ENCODE measurements at places on chromosomes 6 and 20.

DNA sequence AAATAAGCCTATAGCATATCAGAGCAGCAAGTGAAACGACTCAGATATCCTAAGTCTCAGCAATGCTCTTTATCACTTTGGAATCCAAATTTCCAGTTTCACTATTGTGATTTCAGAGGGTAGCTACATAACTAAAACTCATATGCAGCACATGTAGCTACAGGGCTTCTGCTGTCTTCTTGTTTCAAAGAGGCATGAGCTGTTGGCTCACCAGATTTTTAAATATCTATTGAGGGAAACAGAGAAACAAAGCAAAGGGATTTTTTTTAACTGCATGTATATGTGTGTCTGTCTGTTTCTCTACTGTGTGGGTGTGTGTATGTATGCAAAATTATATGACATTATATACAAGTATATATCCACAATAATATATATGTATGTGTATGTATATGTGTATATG is 258.4 kb downstream of the HDGFL1 start:
- DNase-seq, result no peak

DNA sequence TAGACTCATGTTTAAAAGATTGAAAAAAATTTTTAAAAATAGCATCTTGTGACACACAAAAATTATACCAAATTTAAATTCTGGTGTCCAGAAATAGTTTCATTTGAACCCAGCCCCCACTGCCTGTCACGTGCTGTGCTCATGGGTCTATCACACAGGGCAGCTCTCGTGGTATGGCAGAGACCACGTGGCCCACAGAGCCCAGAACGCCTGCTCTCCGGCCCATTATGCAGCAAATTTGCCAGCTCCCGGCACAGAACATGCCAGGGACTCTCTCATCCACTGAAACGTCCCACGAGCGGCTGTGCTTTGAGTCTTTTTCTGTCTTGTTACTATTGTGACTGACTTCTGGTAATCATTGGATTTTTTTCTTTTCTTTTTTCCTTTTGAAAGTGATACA is 224.3 kb downstream of the TTLL2 start:
- DNase-seq, result no peak

DNA sequence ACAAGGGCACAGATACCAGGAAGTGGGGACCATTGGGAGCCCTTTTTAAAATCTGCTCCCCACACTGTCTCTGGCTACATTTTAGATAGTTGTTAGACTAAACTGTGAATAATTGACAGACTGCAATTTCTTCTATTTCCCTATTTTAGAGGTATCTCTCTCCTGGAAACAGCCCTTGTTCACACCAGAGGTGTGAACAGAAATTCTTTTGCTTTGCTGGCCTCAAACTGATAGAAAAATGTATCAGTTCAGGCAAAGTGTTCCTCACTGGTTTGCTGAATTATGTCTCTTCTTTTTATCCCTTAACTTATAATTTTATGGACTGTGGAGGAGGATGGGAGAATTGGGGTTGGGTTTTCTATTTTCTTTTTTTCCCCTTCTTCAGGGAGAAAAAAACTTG is 513.2 kb upstream of the SULF2 start:
- DNase-seq, result no peak

DNA sequence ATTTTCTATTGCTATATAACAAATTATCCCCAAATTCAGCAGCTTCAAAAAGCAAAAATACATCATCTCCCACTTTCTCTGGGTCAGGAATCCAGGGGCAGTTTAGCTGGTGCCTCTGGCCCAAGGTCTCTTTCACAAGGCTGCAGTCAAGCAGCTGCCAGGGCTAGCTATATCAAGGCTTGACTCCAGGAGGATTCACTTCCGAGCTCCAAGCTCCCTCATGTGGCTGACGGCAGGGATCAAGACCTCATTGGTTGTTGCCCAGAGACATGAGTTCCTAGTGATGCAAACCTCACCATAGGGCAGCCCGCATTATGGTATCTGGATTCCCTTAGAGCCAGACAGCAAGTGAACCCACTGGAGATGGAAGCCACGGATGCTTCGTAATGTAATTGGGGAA is 1.3 kb upstream of the VNN1 start:
- peak; percentile 20 for DNase-seq

- no peak for DNase-seq
Measured at GRCh38 chr6:6626187-6626586, 37.7 kb downstream of the LY86 start.

- no peak for DNase-seq
Measured at GRCh38 chr20:23085436-23086055, 578 bp downstream of the CD93 start.

DNA sequence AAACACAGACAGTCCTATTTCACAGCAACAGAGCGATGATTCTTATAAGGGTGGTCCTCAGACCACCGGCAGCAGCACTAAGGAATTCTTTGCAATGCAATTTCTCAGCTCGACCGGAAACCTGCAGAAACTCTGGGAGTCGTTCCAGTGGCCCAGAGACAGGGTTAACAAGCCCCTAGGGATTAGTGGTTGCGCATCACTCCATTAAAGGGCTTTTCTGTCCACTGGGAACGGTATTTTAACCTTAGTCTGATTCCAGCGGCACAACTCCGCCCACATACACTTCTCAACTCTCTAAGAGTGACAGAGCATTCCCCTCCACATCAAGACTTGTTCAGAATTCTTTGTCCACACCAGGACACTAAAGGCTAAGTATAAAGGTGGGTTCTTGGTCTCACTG is 341.5 kb downstream of the TFAP2A start:
- no peak for DNase-seq

- no peak for DNase-seq
Measured at GRCh38 chr6:73131706-73132105, 93.6 kb downstream of the KHDC1L start.

DNA sequence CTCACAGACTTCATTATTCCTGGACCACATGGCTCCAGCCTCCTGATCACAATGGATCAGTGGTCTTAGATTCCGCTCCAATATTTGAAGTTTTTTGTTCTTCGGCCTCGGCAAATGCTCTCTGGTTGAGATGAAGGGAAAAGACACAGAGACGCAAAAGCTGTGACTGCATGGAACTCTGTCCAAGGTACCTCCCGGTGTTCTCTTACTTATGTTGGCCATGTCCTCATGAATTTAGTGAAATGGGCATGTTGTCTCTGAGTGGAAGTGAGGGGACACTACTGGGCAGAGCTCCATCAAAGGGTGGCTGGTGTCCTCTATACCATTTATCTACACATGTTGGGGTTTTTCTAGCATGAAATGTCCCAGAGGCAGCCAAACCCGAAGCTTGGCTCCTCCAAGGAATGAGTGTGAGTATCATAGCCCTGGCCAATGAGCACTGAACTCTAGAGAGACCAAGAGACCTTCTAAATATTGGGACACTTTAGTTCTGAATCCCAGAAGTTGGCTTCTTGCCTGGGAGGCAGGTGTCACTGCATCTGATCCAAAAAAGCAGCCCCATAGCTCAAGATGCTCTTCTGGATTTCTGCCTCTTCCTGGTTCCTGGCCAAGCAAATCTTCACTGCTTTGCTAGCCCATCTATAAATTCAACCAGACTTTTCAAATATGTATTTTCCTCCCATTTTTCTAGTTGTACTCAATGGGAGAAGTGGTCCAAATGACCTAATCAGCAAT is 34.1 kb downstream of the HLA-G start:
- no peak for DNase-seq

DNA sequence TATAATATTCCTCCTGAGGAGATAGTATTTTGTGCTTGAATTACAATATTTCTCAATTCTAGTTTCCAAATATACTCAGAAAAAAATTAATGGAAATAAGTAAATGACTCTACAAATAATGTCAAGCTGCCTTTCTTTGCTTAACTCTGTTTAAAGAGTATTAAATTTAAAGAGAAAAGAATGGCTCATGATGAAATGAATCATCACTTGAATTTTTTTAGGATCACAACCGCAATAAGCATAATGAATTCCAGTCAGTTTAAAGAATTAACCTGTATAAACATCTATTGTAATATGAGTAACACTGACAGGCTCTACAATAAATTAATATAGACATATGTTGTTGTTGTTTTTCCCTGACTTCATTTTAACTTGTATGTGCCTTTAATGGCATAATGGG is 266.2 kb upstream of the ADGRB3 start:
- no peak for DNase-seq

DNA sequence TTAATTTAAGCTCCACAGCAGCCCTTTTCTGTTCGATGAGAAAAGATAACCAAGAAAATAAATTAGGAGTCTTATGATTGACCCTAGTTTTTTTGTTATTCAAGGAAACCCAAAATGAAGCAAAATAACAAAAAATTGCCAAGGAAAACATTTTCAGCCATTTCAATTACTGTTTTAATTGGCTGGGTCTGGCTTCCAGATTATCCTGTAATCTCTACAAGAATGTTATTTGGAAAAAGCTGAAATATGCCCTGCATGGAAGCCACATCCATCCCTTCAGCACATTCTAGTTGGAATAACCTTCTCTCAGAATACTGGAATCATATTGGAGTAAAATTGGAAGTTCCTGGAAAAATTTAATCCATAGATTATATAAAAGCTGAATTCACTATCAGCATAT is 191.1 kb upstream of the CCN2 start:
- DNase-seq, result no peak

DNA sequence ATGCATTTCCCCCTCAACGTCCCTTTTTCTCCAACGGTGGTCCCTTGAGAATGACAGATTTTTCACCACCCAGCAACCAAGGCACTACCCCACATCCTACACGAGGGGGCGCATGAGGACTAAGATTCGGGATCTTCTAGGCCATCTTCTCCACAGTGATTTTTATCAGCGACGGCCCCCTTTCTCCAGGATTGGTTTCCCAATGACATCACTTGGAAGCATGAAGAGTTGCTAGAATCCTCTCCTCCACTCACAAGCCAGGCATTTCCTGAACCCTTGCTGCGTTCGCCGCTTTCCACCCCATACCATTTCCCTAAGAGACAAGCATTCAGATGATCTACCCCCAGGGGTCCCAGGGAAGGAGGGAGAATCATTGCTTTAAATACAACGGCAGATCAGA is 252.0 kb downstream of the HIVEP2 start:
- peak; percentile 78 for DNase-seq

DNA sequence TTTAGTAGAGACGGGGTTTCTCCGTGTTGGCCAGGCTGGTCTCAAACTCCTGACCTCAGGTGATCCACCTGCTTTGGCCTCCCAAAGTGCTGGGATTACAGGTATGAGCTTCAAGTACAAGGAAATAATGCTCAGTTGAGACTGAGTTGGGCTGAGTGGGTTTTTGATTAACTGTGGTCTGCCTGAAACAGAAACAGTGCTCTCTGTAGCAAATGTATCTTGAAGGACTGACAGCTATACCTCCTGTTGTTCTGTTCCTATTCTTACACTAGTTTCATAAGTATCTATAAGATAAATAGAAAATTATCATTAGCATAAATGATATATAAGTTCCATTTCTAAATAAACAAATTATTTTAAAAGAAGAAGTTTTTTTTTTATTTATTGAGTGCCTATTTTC is 142.8 kb upstream of the PTPRK start:
- DNase-seq, result no peak

- no peak for DNase-seq
Measured at GRCh38 chr6:112717401-112717800, 370.3 kb downstream of the RFPL4B start.

GRCh38 chr6:650098-650497 is 6.8 kb downstream of the HUS1B start:
- DNase-seq, result no peak

GRCh38 chr6:113010196-113010989 is 663.3 kb downstream of the RFPL4B start:
- DNase-seq, result no peak

DNA sequence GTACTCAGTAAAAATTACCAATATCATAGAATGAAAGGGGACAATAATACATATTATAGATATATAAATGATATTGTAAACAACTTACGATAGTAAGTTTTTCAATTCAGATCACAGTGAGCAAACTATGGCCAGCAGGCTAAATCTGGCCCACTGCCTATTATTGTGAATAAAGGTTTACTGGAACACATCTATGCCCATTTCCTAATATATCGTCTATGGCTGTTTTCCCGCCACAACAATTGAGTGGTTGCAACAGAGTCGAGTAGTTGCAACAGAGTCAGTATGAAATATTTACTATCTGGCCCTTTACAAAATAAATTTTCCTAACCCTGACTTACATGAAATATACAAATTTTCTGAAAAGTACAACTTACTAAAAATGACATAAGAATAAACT is 297.3 kb upstream of the KCNQ5 start:
- no peak for DNase-seq

DNA sequence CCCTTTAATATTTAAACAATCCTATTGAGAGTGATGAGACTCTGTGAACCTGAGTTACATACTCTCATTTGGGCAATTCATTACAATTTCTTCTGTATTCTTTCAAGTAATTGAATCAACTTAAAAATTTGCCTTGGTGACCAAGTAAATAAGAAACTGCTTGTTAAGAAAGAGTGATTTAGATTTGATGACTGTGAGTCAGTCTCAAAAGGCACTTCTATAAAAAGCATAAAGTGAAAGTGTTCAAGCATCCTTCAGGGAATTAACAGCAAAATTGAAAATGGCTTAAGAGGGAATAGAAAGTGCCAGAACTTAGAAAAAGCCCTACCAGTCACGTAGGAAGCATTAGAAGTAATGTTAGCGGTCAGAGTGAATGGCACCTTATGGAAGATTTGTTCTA is 654.7 kb downstream of the EPM2A start:
- DNase-seq, result no peak

GRCh38 chr20:57391439-57392301 is 474 bp downstream of the RBM38 start:
- DNase-seq, result no peak

DNA sequence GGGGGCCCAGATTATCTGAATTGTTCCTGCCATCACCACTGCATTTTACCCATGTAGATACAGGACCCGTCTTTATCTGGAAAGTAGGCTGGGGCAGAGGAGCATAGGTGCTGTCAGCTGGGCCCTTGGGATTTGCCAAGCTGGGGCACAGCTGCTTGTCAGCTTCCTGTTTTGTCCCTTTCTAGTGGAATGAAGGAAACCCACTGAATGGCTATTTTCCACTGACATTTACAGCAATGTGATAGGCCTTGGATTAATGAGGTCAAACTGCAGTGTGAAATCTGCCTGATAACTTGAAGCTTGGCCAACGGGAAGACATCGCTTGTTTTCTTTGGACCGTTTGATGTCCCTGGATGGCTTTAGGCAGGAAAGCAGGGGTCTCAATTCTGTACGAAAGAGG is 6.7 kb downstream of the PPP1R16B start:
- DNase-seq, result peak; percentile 80

DNA sequence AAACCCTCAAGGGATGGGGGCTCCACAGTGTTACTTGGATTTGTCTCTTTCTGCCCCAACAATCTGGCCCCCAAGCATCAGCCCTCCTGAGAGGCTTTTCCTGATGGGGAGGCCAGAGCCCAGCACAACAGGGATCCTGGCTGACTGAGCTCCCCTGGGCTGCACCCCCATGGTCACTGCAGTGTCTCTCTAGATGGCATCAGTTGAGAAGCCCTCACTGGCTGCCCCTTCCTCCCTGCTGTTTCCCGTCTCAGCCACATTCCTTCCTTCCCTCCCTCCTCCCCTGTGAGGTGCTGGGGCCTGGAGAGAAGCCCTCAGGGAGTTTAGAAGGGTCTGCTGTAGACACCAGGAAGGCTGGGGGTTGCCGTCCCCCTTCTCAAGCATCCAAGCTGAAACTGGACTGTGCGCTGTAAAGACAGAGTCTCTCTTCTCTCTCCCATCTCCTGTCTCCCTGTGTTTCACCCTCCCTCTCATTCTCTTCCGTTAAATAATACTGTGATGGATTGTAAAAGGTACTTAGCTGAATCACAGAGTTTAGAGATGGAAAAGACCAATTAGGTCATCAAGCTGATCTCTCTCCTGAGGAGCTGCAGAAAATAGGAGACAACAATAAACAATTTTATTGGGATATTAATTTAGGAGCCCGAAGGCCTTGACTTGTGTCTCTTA is 29.7 kb downstream of the SAYSD1 start:
- DNase-seq, result no peak

GRCh38 chr20:771741-772464 is 3.6 kb upstream of the SLC52A3 start:
- no peak for DNase-seq

All from pulmonary artery endothelial cell (primary cell).